ENCODE measurements at places on chromosomes 7 and 10.

GRCh38 chr7:22894546-22894945, 71.9 kb upstream of the TOMM7 start:
- DNase-seq: no peak

DNA sequence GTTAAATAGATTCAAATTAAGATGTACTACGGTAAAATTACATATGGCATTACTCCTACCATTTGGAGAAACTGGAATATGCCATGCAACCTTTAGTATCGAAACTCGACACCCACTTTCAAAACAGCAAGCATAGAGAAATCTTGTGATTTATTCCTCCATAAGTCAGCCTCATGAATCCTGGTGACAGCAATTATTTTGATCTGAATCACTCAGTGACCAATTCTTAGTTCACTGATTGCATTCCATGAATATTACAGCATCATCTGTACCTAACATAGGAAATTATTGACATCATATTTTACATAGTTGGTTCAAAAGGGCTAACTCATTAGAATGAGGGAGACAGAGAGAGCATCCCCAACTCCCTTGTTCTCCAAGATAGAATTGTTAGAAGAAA, 89.6 kb downstream of the CACNB2 start:
- DNase-seq: no peak

- DNase-seq: no peak
Observed at GRCh38 chr10:128375171-128375570, 248.9 kb upstream of the MKI67 start.

DNA sequence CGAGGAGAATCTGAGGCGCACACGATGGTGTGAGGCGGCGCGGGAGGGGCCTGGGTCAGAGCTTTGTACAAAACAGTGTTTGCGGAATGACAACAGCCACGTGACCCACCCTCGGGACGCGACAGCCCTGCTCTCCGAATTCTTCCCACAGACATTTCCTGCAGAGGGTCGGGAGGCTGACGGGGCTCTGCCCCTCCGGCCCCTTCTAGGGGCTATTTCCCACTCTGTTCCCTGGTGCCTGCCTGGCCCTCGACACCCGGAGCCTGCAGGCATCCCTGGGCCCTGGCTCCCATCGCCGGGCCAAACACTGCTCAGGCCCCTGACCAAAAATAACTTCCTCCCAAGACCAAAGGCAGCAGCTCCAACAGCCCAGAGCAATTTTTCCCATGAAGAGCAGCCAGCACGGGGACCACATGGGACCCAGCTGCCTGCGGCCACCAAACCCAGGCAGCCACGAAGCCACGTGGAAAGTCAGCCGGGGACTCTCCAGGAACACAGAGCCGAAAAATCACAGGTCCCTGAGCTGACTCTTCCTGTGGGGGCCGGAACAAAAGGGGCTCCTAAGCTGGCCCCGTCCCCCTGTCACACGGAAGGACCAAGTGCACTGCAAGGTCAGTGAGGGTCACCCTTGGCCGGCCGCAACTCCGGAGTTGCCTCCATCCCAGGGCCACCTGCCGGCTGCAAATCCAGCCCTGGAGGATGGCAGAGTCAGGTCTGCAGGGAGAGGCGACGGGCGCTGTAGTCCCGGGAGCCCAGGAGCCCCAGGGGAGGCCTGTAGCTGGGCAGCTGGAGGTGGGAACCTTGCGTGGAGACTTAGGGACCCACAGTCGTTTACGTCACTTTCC, 42.0 kb downstream of the PAPOLB start:
- no peak for DNase-seq

DNA sequence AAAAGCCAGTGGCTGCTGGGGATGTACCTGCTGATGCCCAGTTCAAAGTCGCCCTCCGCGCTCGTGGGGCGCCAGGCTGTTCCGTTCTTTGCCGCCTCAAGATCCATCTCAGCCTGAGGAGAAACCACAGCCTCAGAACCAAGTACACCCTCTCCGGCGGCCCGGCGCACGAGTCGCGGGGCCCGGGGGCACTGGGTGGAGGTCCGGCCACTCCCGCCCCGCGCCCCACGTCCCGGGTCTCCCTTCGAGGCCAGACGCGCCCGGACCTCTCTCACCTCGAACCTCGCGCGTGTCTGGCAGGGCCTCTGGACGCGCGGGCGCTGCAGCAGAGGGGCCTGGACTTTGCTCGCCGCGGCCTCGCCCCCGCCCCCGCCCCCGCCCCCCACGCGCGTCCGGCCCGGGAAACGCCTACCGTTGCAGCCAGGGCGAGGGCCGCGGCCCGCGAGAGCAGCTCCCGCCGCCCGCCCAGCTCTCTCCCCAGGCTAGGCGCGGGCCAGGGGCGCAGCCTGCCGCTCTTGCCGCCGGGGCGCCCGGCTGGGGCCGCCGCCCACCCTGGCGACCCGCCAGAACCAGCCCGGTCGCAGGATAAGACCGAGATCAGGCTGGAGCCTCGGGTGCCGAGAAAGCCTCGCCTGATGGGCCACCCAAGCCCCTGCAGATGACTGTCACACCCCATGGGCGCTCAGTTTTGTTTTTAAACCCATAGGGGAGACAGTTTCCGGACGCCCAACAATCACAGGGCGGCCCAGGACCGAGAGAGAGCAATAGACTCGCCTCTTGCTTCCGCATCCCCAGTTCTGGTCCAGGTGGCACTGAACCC, at the start of gene ABCB4:
ABCB4 (minus strand) TSS at position 322 of the 820 bp plus-strand sequence; CDS start at position 107, 215 bp downstream.
- no peak for DNase-seq

- DNase-seq: no peak
Observed at GRCh38 chr7:158096582-158096981, 491.0 kb downstream of the PTPRN2 start.

DNA sequence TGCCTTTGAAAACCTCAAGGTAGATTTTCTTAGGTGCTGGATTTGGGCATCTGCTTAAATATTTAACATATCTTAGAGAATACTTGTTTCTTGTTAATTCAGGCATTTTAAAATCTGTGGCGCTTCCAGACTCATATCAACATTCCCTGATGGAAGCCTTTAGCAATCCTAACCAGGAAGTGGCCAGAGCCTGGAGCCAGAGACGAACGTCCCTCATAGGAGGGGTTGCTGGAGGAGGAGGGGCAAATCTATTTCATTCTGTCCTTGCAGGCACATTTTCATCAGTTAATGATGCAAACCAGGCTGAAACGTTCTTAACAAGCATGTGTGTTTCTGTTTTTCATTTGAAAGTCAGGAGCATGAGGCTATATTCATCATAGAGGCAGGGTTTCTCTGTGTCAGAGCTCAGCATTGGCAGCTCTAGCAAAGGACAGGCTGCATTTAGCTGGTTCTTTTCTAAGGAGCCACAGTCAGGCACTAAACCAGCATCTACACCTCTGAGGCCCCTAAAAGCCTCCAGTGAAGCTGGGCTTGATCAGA, 17.8 kb upstream of the IFIT2 start:
- DNase-seq: no peak

DNA sequence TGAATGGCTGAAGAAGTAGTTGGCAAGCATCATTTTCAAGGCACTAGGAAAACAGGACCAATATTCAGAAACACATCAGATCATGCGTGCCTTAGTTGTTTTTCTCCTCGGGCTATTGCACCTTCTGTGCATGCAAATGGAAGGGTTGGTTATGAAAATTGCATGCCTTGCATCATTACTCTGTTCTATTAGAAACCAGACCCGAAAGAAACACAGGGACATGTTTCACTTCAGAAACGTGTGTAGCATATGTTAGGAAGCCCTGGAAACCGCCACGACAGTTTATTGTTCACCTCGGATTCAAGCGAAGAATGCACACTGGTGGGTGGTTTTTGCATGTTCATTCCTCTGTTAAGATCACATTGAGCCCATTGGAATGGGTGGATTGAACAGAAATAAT, 214.7 kb downstream of the FRMD4A start:
- DNase-seq: no peak

GRCh38 chr7:2931034-2931415, 86.9 kb upstream of the GNA12 start:
- DNase-seq: no peak

- DNase-seq: no peak
Observed at GRCh38 chr7:149763563-149764240, 9.7 kb downstream of the ZNF467 start.

DNA sequence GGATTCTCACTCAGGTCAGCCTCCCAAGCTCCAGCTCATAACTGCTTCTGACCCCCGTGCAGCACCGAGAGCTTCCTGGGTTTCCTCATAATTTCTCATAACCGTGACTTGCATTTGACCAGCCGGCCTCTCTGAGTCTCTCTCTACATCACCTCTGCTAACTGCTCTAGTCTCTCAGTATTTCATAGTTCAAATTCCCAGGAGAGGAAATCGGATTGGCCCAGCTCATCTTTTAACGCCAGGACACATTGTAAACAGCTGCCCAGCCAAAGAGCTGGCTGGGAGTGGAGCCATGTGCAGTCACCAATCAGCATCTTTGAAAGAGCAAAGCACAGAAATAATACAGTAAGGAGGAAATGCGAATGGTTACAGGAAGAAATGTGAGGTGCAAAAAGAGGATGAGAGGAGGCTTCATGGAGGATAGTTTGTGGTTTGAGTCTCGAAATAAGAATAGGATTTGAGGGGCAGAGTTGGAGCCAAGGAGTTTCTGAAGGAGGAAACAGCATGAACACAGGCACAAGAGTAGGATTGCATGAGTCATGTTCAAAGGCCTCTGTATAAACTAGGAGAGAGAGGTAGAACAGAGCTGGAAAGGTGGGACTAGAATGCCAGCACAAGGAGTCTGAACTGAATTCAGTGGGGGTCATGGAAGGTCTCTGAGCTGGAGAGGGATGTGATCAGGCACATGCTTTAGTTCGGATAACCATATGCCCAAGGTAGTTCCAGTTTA, 15.2 kb upstream of the LBX1 start:
- no peak for DNase-seq

GRCh38 chr10:6171881-6172695, 30.6 kb upstream of the PFKFB3 start:
- DNase-seq: no peak

DNA sequence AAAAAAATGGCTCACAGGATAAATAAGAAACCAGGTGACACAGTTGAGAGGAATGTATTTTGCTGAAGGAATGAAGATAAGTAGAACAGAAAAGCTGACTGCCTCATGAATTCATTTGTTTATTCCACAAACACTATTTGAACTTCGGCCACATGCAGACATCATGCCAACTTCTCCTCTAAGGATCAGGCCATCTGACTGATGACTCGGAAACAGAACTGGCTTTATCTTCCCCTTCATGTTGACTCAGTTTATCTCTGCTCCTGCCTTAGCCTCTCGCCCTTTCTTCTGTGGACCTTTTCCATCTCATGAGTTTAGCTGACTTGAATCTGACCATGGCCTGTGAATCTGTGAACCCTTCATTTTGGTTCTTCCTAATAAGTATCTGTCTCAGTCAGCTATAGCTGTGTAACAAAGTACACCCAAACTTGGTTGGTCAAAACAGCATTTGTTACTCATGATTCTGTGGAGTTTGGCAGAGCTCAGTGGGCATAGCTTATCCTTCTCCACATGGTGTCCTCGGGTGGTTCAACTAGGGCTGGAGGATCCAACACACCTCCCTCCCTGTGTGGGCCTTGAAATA, 44.0 kb upstream of the GRID1 start:
- no peak for DNase-seq

DNA sequence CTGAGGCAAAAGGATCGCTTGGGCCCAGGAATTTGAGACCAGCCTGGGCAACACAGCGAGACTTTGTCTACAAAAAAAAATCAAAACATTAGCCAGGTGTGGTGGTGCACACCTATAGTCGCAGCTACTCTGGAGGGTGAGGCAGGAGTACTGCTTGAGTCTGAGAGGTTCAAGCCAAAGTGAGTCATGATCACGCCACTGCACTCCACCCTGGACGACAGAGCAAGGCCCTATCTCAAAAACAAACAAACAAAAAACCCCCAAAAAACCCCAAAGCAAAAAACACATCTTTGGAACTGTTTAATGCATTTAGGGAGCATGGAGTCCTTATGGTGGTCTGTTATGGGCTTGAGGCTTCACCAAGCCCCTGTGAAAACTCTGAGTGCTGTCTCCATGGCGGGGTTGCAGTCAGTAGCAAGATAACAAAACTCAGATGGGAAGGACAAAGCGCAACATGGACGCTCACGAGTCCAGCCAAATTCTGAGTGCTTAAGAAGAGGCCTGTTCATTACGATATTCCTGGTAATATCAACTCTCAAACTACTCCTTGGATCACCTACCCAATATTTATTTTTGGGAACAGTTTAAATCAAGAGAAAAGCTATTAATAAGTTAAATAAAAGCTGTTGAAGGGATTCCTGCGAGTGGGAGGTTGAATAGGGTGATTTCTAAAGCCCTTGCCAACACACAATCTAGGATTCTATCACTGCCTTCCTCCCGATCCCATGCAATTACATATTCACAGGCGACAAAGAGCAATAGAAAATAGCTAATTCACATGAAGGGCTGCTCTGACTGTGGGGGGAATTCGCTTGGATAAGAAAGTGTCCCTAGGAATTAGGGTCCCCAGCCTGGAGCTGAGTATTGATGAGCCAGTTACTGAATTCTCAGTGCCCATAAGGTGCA, 123.3 kb downstream of the HIPK2 start:
- no peak for DNase-seq

- DNase-seq: no peak
Observed at GRCh38 chr7:101390901-101391301, 28.2 kb downstream of the COL26A1 start.

- no peak for DNase-seq
Observed at GRCh38 chr7:85521108-85521694, 334.3 kb upstream of the SEMA3D start.

GRCh38 chr10:127216274-127216673, 19.9 kb upstream of the INSYN2A start:
- DNase-seq: no peak

GRCh38 chr7:36895192-36895591, 170.9 kb upstream of the AOAH start:
- no peak for DNase-seq

GRCh38 chr10:112953174-112954159, 3.4 kb downstream of the TCF7L2 start:
- no peak for DNase-seq

GRCh38 chr10:8416192-8416701, 361.8 kb downstream of the GATA3 start:
- DNase-seq: no peak

- no peak for DNase-seq
Observed at GRCh38 chr7:31688996-31689395, 2.0 kb downstream of the PPP1R17 start.

GRCh38 chr7:26101361-26102151, 50.4 kb upstream of the NFE2L3 start:
- no peak for DNase-seq

DNA sequence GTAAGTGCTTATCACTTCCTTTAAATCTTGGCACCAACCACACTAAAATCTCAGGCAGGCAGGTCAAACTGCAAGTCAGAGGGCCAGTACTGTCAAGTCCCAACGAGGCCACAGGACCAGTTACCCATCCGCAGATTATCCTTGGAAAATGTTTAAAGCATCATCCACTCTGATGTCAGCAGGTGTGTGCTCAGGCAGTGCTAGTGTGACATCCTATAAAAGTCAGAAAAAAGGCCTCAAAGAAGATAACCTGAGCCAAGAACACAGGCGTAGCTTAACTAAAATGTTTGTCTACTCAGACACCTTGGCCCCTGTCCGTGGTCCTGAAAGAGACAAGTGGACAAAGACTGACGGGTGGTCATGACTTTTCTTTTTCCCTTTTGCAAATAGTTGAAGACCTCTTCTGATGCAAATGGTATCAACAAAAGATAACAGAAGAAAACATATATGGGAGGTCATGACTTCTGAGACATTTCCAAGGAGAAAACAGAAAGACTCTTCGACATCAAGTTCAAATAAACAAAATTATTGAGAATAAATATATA, 309.3 kb downstream of the KCNMA1 start:
- DNase-seq: no peak

GRCh38 chr10:133484818-133485217, 31.1 kb downstream of the SCART1 start:
- DNase-seq: no peak
